ENCODE measurements at places on chromosomes 6 and 20.
A peak's percentile ranks its signal among the peaks of the same experiment; 100 is the strongest.

DNA sequence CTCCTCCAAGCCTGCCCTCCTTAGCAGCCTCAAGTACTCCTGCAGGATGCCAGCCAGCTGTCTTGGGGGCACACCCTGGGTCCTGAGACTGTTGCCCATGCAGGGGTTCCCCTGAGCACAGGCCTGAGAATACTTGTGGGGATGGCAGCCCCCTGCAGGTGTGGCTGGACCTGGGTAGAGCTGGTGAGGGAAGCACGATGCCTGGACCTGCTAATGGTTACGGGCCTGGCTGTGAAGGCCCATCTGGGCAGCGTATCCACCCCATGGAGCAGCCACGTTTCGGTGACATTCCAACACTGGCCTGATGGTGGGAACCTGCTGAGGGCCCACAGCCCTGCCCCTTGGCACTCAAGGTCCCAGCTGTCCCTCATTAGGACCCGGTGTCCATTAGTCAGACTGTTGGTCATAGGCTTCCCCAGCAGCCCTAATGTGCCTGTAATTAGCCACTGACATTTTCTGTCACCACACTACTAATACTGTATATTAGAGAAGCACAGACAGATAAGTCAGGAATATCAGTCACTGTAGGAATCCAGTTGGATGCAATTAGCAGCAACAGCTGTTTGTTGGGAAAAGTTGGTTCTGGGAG lies 20.3 kb downstream of the CCDC167 start:
- DNase-seq = no peak

GRCh38 chr6:16286151-16286522 lies 47.8 kb downstream of the GMPR start:
- peak; percentile 7 for DNase-seq

GRCh38 chr6:110430236-110430635 lies 14.9 kb upstream of the DDO start:
- no peak for DNase-seq

- DNase-seq = no peak
Measured at GRCh38 chr20:48292806-48293205, 507.5 kb upstream of the SULF2 start.

- DNase-seq = no peak
Measured at GRCh38 chr6:53281518-53282215, 67.1 kb downstream of the ELOVL5 start.
